Dorsolateral prefrontal cortex (tissue), 122 donors: ENCODE measurements at places on chromosomes 3 and 15. TPM values are rescaled to one million over a fixed set of nuclear protein-coding genes. Genes with fewer than 3 reads are reported as not detected.

GRCh38 chr3:191502583-191502982, 41.6 kb downstream of the PYDC2 start:
- no peak for DNase-seq

- no peak for DNase-seq
These were observed 95.9 kb upstream of the ATP2B2 start for GRCh38 chr3:10601151-10601856.

DNA sequence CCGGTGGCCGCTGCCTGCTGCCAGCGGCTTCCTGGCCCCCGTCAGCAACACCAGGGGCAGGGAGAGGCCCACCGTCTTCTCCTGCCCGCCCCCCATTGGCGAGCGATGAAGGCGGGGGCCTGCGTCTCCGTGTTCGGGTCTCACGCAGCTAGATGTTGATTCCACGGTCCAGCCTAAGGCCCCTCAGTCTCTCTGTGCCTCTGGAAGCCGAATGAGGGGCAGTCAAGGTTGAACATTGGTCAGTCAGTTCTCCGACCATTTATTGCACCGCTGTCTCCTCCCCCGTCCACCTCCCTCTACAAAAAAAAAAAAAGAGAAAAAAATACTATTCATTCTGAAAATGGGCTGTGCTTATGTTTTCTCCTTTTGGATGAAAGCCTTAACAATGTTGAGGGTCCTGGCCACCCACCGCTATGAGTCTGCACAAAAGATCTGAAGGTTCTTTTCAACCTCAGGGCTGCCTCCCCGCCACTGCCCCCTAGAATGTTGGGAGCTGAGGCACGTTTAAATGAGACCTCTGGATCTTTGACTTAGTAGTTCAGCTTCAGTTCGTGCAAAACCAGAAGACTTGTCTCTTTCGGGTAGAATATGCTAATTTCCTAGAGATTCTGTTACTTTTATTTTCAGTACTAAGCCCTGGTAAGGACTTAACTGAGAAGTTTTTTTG, 736 bp downstream of the IREB2 start:
- DNase-seq: no peak

GRCh38 chr15:27899583-27900285, 199.4 kb downstream of the OCA2 start:
- no peak for DNase-seq

GRCh38 chr3:25339225-25339624, 88.8 kb upstream of the RARB start:
- no peak for DNase-seq

DNA sequence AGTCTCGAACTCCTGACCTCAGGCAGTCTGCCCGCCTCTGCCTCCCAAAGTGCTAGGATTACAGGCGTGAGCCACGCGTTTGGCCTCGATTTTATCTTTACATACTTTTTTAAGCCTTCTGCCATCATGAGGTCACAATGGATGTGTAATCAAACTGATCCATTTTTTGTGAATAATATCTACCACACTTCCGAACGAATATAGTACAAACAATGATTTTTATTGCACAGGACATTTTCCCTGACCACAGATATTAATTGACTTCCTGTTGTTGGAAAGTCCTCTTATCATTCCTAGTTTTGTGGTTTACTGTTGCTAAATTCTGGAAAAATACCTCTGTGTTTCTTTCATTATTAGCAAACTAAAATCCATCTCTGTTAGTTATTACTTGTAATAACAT, 68.9 kb downstream of the MINDY2 start:
- no peak for DNase-seq

DNA sequence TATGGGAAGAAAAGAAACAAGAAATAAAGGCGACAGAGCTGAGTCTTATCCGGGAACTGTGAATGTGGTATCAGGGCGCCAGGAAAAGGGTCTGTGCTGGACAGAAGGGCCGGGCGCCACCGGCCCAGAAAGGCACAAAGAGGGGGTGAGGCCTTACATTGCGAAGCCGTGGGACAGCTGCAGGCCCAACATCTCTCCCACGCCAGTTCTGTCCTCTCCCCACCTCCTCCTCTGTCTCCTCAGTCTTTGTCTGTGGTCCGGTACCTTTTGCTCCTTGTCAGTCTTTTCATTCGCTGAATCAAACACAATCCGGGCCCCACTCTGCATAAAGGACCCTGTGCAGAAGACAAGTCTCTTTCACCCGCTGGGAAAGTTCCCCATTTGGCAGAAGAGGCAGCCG, 81.8 kb downstream of the LRIG1 start:
- no peak for DNase-seq

GRCh38 chr15:62886431-62887071, 156.0 kb upstream of the TPM1 start:
- DNase-seq: no peak

DNA sequence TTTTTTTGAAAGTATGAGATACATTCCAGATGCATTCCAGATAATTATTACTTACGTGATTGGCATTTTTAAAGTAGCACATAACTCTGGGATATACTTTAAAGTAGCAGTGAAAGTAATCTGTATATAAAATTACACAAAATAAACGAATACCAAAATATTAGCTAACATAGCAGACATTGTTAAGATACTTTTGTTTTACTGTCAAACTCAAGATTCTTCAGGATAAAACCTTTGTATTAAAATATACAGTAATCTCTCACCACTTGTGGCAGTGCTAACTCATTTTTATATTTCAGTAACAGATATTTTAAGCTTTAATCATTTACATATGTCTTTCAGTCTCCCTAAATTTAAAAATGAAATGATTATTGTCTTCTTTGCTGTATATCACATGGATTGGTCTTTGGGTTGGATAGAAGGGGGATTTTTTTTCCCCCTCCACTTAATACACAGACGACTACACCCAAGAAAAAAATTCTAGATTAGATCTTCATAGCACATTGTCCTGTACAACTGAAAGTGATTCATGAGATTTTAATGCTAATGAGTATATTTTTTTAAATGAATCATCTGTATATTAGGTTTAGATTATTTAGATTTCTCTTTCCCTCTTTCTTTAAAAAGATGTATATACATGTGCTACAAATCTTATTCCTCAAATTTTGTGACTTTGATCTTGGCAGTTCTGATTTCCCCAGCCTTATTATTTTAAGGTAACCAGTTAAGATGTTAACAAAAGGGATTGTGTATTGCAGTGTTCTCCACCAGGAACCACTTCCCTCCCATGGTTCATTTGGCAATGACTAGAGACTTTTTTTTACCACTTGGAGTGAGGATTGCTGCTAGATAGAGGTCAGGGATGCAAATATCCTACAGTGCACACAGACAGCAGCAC, 24.5 kb upstream of the EBLN2 start:
- no peak for DNase-seq

Gene CCR3
- 0.38 TPM for total RNA-seq
